ENCODE measurements at places on chromosomes 6 and 20.

DNA sequence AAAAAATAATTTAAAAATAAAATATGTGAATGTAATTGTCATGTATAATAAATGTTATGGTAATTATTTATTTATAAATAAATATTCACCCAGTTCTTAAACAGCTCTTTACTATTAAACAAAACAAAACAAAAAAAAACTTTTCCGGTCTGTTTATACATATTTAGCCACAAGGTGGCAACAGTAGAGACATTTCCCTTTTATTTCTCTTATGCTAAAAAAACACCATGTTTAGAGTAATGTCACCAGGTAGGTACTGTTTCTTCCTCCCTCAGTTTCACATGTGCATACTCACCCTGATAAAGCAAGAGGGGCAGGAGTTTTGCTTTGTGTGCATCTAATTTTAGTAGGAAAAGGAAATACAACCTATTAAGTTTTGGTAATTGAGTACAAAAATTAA lies 610.4 kb upstream of the IMPG1 start:
- DNase-seq: no peak

- no peak for DNase-seq
Observed at GRCh38 chr6:134196568-134197193, 121.2 kb downstream of the SGK1 start.

GRCh38 chr20:50642288-50642803 lies 49.0 kb downstream of the RIPOR3 start:
- DNase-seq: no peak

DNA sequence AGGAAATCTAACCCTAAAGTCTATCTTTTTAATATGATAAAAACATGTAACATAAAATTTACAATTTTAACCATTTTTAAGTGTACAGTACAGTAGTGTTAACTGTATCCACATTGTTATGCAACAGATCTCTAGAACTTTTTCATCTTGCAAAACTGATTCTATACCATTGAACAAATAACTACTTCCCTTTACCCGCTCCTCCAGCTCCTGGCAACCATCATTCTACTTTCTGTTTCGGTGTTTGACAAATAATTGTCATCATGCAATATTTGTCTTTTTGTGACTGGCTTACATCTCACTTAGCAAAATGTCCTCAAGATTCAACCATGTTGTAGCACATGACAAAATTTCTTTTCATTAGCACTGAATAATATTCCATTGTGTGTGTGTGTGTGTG lies 203.2 kb downstream of the SIM1 start:
- DNase-seq: no peak

DNA sequence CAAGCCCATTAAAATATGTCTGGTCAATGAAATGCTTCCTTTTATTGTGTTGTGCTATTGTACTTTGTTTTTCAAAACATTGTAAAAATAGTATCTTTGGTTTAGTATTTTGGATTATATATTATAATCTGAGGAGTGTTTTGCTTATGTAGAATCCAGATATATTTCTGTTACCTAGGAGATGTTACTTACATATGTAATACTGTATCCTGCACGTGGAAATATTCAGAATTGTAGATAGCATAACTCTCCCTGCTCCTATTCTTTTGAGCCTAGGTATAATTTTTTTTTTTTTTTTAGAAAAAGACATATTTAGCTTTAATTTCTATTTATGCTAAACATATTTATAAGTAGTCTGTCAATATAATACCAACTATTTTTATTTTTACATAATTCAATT lies 130.6 kb downstream of the CD109 start:
- no peak for DNase-seq

DNA sequence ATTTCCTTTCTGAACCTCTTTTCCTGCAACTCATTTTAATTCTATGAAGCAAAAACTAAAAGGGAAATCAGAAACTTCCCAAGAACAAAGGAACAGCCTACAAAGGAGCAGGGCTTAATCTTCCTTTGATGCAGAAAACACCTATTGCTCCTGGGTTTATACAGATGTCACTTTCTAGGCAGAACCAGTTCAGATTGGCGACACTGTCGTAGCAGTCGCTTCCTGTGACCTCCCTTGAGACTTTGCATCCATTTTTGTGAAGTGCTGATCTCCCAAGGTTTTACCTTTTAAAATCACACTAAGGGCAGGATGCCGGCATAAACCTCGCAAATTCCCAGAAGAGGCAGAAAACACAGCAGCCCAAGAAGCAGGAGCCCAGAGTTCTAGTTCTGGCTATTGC lies 40.1 kb downstream of the JAG1 start:
- no peak for DNase-seq

GRCh38 chr6:111874025-111874415 lies 768 bp upstream of the FYN start:
- no peak for DNase-seq

DNA sequence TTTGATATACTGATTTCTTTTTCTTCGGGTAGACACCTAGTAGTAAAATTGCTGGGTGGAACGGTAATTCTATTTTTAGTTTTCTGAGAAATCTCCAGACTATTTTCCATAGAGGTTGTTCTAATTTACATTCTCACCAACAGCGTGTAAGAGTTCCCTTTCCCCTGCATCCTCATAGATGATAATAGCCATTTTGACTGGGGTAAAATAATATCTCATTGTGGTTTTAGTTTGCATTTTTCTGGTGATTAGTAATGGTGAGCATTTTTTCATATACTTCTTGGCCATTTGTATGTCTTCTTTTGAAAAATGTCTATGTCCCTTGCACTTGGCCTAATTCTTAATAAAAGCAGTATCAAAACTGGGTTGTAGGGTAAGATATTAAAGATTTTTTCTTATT lies 148.9 kb upstream of the SIM1 start:
- no peak for DNase-seq

DNA sequence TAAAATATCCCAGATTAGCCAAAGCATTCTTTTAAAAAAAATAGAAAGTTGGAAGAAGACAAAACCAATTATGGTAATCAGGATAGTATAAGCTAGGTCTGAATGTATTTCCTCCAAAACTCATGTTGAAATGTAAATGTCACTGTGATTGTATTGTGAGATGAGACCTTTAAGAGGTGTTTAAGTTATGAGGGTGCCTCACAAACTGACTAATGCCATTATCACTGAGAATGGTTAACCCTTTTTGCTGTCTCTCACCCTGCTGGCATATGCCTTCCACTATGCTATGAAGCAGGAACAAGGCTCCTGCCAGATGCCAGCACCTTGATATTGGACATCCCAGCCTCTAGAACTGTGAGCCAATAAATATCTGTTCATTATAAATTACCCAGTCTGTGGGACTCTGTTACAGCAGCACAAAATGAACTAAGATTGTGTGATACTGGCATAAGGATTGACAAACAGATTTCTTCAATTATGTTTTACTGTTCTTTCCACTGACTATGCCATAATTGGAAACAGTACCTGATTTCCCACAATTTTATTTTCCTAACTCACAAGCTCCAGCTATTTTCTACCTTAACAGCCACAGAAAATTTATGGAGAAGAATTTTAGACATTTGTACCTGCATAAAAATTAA lies 63.8 kb downstream of the IBTK start:
- no peak for DNase-seq

DNA sequence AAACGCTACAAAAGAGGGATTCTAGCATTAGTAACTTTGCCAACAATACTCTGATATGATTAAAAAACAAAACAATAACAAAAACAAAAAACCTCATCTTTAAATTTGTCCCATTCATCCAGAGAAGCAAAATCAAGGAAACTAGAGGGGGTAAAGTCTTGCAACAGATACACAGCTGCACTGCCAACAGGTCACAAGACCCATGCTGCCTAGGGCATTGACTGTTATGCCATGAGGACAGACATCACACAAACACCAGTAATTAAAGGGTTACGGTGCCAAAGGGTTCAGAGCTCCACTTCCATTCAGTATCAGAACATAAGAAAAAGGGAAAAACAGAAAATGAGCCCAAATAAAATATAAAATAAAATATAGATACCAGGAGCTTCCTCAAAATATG lies 1.6 kb downstream of the TBC1D20 start:
- DNase-seq: no peak

- no peak for DNase-seq
Observed at GRCh38 chr6:116363759-116364158, 7.0 kb upstream of the DSE start.

GRCh38 chr20:46691196-46691595 lies 2.0 kb upstream of the TP53RK start:
- no peak for DNase-seq

DNA sequence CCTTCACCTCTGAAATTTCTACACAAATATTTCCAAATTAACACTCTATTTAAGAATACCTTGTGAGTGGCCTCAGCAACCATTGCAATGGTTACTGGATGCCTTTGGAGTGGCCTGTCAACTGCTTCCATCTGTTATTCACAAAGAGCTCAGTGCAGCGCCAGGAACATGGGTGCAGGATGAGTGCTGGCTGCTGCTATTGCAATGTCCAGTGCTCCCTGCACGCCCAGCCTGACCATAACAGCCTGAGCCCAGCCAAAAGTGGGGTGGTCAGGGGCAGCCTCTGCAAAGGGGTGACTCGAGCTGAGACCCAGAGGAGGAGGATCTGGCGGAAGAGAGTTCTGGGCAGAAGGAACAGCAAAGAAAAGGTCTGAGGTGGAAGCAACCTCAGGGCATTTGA lies 18.4 kb downstream of the CASS4 start:
- no peak for DNase-seq

GRCh38 chr6:128039543-128039942 lies 138.7 kb upstream of the THEMIS start:
- no peak for DNase-seq

DNA sequence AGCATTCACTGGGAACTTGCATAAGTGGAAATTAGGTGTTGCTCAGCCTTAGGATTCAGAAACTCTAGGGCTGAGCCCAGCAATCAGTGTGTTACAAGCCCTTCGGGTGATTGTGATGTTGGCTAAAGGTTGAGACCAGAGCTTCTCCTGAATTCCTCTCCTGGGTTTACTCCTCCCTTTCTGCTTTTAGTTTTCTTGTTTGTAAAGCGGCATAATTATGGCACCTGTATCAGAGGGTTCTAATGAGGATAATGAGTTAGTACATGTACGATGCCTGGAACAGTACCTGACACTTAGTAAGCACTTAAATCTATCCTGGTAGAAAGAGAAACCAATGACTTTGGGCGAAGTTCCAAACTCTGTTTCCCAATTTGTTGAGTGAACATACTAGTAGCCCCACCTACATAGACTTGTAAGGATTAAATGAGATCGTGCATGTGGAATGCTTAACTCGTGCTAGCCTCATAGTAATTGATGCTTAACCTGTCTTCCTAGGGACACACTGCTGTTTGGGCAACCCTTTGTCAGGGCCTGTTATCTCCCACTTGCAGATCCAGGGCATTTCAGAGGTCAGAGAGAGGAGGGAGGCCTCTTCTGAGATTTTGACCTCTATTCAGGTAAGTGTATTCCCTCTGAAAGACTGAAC lies 932 bp upstream of the EZR start:
- no peak for DNase-seq

DNA sequence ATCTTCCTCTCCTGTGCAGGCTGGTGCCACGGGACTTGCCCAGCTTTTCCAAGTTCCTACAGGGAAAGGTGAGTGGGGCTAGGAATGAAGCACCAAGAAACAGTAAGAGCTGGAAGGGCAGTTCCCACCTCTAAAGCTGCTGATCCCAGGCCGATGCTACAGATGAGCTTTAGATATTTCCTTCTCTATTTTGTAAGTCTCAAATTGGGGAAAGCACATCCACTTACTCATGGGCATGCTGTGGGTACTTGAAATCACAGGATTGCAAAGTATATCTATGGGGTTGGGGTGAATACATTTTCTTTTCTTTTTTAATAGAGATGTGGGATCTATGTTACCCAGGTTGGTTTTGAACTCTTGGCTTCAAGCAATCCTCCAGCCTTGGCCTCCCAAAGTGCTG lies 3.1 kb downstream of the ZBTB2 start:
- no peak for DNase-seq

DNA sequence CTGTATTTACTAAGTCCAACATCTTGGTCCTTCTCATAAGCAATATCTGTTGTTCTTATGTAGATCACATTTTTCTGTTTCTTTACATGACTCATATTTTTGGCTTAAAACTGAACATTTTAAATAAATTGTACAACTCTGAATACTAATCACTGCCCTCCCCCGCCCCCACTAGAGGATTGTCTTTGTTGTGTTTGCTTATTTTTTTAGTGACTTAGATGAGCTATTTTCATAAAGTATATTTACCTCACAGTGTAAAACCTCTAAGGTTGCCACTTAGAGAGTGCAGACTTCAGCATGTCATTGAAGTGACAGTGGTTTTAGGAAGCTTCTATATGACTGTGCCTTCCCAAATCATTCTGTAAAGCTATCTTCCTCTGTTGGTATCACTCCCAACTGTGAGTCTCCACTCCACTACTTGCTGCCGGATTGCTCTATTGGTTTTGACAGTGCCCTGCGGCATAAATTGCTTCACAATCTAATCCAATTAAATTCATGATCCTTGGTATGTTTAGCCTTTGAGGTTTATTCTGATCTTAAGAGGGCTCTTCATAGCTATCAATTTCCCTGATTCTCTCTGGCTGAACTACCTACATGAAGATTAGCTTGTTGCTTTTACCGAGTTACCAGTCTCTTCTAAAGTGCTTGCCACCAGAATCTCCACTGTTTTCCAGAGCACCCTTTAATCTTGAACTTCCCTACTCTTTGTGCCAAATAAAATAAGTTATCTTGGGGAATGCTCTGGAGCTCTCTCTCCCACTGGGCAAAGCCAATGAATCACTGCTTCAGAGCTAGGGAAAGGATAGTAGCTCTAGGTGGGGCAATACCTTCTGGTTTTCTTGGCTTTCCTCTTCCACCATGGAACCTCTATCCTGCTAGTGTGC lies 33.0 kb downstream of the SPTLC3 start:
- DNase-seq: no peak

DNA sequence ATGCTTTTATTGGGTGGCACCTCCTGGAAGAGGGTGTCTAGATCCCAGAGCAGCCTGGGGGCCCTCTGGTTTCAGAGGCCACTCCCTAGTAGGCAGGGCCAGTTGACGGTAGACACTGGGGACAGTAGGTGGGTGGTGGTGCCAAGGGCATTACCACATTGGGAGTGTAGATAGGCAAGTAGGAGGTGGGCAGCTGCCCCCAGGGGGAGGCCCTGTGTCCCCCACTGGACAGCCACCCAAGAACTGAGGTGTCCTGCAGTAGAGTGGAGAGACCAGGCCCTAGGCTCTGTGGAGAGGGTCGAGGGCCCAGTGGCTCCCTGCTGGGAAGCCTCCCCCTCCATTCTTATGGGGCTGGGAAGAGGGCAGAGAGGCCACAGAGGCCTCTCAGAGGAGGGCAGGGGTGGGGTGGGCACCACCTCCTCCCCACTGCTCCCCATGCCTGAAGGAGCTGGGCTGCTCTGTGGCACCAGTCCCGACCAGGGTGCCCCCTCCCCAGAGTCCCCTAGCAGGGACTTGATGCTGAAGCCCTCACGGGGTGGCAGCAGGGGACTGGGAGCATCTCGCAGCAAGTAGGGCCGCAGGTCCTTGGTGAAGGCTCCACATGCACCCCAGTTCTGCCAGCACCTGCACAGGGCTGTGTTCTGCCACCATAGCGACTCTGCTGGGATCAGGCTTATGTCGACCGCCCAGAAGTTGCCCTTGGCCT lies 305.0 kb upstream of the KCNQ5 start:
- DNase-seq: no peak

GRCh38 chr6:33771146-33772081 lies 17.5 kb downstream of the LEMD2 start:
- DNase-seq: peak; percentile 82

GRCh38 chr6:31465718-31466117 lies 32.2 kb upstream of the MICB start:
- DNase-seq: no peak

- no peak for DNase-seq
Observed at GRCh38 chr6:150720774-150721233, 121.1 kb downstream of the PLEKHG1 start.

GRCh38 chr6:108884211-108885059 lies 36.2 kb downstream of the ARMC2 start:
- DNase-seq: no peak

- no peak for DNase-seq
Observed at GRCh38 chr20:44394702-44395460, 39.4 kb downstream of the HNF4A start.
